ENCODE measurements at places on chromosomes 3 and 15.
A peak's percentile ranks its signal among the peaks of the same experiment; 100 is the strongest.

DNA sequence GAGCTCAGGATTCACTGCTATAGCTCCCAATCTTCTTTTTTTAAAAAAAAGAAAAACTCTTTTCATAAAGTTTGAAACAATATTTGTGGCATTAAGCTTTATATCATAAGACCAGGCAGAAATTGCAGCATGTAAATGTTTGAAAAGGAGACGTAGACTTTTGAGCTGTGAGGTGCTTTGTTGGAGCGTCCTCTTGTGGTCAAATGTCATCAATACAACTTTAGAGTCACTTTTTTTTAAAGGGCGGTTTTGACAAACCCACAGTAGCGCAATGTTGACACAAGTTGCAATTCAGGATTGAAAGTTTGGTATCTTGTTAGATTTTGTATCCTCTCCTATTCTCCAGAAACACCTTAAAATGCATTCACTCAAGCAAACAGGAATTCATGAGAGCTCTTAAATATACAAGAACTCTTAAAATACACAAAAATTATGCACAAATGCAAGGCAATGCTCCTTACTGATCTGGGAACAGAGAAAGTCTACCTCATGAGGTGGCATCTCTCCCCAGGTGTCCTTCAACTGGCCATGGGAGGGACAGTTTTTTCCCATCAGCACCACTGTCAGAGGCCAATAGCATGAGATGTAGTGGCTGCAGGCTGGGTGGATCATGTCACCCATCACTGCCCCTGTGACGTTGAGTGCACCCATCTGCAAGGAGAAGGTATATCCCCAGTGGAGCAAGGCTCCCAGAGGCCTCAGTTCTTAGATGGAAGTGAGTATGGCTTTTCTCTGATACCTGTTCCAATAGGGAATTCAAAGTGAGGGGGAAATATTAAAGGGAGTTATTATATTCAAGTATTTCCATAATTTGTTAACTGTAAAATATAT is 70.7 kb downstream of the ANXA2 start:
- peak; percentile 17 for DNase-seq

DNA sequence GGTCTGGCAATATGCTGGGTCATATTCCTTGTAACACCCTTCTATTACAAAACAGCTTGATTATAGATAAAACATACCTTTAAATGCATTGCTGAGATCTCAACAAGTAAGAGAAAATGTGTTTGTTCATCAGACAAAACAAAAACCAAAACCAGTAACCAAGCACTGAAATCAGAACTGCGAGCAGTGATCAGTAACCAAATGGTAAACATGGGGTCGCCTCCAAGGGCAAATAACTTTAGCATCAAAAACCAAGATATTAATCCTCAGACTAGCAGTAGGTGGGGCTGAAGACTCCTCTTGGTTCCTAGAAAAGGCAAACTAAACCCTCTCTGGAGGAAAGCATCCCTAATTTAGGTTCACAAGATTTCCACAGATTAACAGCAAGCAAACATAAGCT is 6.6 kb upstream of the HESX1 start:
- no peak for DNase-seq

DNA sequence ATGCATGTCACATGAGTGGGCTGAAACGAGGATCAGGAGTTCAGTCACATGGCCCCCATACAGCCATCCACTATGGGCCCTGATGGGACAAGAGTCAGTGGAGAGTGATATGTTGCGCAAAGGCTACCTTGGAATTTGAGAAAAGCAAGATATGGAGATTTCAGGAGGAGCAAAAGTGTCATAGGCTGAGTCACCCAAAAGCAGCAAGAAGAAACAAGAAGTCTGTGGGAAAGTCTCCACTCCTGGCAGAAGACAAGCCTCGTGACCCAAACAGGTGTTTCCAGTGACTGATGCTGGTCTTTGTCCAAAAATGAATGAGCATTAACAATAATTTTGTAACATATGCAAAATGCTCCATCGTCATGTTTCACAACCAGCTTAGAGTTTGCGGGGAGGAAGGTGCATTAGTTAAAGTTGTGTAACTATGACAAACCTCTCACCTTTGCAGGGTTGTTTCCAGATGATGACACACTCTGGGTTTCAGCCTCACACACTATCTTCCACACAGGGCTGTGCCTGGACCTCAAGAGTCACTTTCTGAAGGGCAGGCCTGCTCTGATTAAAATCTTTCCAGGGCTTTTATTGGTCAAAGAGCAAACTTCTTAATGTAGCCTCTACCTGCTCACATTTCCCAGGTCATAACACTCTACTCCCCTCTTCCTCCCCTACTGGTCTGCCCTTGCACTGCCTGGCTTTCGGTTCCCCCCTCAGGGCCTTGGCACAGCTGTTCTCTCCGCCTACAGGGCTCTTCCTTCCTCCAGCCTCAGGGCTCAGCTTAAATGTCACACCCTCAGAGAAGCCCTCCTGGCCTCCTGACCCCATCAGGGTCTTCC is 3.9 kb upstream of the DNASE1L3 start:
- no peak for DNase-seq

GRCh38 chr3:89058371-89058770 is 49.0 kb upstream of the EPHA3 start:
- no peak for DNase-seq

- no peak for DNase-seq
Measured at GRCh38 chr3:72969766-72970165, 26.8 kb upstream of the PPP4R2 start.

GRCh38 chr15:23869396-23869795 is 182.3 kb upstream of the NDN start:
- DNase-seq: no peak

DNA sequence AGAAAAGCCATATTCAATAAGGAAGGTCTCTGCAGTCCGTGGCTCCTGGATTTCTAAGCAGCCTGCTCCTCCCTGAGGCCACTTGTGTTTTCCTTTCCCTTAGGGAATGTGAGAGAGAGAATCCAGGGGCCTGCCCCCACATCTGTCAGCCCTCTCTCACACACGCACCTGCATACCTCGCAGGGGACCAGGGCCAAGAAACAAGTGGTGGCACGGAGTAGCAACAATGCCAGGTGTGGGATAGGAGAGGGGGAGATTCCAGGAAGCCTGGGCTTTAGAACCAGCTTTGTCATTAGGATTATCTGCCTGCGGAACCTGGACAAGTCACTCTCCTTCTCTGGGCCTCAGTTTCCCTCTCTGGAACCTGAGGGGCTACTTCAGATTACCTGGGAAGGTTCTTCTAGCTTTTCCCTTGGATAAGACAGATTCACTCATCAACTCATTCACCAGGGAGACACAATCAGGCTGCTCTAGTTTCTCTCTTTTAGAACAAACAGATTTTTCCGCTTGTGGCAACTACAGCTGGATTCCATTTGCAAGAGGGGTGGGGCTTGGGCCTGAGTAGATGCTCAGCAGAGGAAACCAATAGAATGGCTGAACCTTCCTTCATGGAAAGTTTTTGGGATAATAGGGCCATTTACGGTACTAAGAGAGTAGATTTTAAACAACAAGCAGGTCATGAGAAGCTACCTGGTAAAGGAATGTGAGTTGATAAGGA is 19.5 kb downstream of the BCL6 start:
- DNase-seq: no peak

DNA sequence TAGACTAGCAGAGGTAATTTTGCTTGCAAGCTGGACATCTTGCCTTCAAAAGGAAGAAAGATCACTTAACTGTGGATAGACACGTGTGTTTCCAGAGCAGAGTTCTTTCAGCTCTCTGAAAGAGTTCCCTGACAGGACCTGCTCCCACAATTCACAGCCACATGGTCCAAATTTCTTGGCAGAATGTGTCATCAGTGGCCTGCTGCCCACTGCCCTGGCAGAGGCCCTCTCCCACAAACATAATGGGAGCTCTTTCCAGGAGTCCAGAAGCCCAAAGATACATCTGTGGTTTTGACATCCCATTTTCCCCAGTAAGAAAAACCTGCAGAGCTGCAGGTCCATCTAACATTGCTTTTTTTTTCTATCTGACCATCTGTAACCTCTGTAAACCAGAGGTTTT is 48.3 kb downstream of the SERPINI1 start:
- DNase-seq: no peak

DNA sequence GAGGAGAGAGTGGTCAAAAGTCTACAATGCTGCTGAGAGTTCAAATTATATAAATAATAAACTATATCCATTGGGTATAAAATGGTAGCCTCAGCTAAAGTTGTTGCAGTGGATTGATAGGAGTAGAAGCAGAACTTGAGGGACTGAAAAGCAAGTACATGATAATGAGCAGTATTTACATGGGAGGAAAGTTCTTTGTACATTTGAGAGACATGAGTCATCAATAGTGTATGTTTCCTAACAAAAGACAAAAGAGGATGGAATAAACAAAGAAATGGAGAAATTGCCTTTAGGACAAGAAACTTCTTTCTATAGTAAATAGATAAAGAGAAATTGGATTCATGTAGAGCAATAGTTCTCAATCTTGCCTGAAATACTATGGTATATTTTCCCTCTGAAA is 110.0 kb upstream of the PLSCR5 start:
- no peak for DNase-seq

DNA sequence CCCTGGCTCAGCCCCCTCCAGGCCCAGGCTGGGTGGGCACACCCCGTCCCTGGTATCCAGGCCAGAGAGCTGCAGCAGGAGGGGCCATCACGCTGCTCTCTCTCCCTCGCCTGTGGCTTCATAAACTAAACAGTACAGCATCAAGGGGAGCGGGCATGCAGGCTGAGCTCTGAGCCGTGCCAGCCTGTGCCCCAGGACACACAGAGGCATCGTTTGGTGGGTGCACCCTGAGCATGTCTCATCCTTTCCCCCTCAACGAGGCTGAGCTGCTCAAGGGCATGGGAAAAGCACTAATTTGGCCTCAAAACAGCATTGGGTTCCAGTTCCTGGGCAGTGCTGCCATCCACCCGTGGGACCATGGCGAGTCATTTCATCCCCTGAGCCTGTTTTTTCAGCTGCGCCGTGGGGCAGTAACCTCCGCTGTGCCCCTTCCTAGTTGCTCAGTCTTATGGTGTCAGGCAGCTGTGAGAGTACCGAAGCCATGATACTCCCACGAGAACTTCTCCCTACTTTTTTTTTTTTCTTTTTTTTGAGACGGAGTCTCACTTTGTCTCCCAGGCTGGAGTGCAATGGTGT is 79.6 kb downstream of the CPN2 start:
- DNase-seq: no peak

DNA sequence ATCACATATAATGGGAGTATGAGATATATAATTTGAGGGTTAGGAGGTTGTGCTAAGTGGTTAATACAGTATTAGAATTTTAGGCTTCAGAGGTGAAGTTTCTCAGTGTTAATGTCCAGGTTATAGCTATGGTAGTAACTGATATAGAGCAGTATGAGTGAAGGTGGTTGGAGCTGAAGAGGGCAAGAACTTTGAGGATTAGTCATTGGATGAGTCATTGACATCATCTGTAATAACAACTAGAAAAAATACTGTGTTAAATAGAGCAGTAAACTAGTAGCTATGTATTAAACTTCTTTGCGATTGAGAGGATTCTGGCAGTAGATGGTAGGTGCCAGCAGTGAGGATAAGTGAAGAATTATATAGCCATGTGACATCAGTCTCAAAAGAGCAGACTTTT is 47.5 kb upstream of the EIF3J start:
- no peak for DNase-seq

DNA sequence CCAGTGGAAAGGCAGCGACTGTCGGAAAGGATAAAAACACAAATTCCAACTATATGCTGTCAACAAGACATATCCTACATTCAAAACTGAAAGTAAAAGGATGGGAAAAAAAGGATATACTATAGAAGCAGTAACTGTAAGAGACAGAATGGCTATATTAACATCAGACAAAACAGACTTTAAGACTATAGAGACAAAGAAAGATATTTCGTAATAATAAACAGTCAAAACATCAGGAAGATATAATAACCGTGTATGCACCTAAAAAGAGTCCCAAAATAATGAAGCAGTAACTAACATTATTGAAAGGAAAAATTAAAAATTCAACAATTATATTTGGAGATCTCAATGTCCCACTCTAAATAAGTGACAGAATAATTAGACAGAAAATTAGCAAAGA is 48.2 kb downstream of the ZNF148 start:
- no peak for DNase-seq

- DNase-seq: peak; percentile 60
Measured at GRCh38 chr3:196423044-196423781, 9.0 kb downstream of the UBXN7 start.

- DNase-seq: no peak
Measured at GRCh38 chr3:127069814-127070440, 87.0 kb downstream of the PLXNA1 start.

- no peak for DNase-seq
Measured at GRCh38 chr3:53038679-53039375, 7.0 kb downstream of the SFMBT1 start.

GRCh38 chr3:25863416-25863959 is 73.6 kb downstream of the OXSM start:
- DNase-seq: no peak

GRCh38 chr3:124467980-124468902 is 262.0 kb upstream of the UMPS start:
- DNase-seq: peak; percentile 17

- no peak for DNase-seq
Measured at GRCh38 chr3:76673171-76673570, 366.7 kb upstream of the ROBO2 start.

GRCh38 chr3:77814845-77815244 is 774.9 kb downstream of the ROBO2 start:
- no peak for DNase-seq

DNA sequence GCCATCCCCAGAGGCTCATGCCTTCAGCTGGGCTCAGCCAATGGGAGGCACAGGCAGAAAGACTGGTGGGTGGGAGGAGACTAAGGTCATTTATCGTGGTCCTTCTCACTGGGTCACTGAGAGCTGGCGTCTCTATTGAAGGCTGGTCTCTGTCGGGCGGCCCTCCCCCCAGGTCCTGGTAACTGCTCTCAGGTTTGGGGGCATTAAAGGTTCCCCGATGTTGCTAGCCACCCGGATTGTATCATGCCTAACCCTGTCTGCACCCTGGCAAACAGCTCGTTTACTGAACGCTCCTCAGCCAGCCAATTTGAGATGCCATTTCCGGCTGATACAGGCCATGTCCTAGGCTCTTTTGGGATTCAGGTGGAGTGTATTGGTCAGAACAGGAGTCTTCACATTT is 10.5 kb downstream of the SELENOS start:
- no peak for DNase-seq

DNA sequence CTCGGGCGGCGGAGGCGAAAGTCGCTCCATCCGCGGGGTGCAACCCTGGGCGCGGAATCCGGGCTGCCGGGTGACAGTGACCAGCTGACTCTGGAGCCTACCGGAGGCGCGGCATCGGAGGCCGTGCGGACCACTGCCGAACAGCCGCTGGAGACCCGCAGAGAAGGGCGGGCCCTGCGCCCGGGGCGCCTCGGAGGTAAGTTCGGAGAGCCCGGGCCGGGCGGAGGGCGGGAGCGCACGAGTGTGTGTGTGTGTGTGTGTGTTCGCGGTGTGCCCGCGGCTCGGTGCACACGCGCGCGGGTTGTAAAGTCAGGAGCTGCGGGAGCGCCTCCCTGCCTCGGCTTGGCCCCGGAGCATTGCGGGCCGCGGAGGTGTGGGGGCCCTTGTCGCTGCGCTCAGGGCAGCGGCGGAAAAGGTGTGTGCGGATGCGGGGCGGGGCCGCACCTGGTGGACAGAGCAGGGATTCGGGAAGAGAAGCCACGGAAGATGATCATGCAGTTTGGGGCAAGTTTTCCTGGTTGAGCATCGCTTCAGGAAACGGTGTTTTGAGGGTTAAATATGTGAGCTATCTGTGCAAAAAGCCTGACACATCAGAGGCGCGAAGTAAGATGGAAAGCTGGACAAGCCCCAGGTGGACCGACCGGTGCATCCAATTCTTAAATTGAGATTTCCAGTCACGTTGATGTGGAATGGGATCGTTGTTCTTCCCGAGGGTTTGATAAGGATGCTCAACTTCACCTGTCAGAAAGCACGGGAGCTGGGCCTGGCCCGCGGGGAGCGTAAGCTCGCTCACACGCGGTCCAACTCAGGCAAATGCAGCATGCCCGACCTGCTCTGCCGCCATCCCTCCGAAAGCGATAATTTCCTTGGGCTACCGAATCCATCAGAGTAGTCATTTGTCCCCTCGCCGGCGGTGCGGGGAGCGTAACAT is 474 bp downstream of the MINAR1 start:
- no peak for DNase-seq
